Fibroblast of the aortic adventitia (primary cell): ENCODE measurements at places on chromosomes 3 and 15. TPM values are rescaled to one million over a fixed set of nuclear protein-coding genes. Genes with fewer than 3 reads are reported as not detected.

The CHST13 gene
- 0.09 TPM in 1 of 2 replicates, not detected in the other for total RNA-seq

The LRRC49 gene
- 12.0 and 25.2 TPM in 2 replicates for total RNA-seq

The REC114 gene
- total RNA-seq: not detected in 2 replicates

The MUSTN1 gene
- total RNA-seq: not detected in 2 replicates

The MEIS2 gene
- 43.7 and 84.0 TPM in 2 replicates for total RNA-seq

The SGO1 gene
- total RNA-seq: 0.90 and 14.5 TPM in 2 replicates

The ZNF501 gene
- 7.6 and 13.1 TPM in 2 replicates for total RNA-seq

The PRR23A gene
- total RNA-seq: not detected in 2 replicates

The EID1 gene
- 253 and 674 TPM in 2 replicates for total RNA-seq

The ACOX2 gene
- total RNA-seq: 19.2 and 29.5 TPM in 2 replicates

The EBLN2 gene
- 5.6 and 5.8 TPM in 2 replicates for total RNA-seq

The MASP1 gene
- total RNA-seq: 4.8 and 19.2 TPM in 2 replicates

The NRG4 gene
- total RNA-seq: not detected in 2 replicates

The LYZL4 gene
- total RNA-seq: not detected in 2 replicates

The SNUPN gene
- 41.5 and 43.3 TPM in 2 replicates for total RNA-seq

The LRRIQ4 gene
- 0.09 TPM in 1 of 2 replicates, not detected in the other for total RNA-seq

The TBC1D2B gene
- total RNA-seq: 28.9 and 51.5 TPM in 2 replicates

The ARPC4 gene
- total RNA-seq: 78.4 and 198 TPM in 2 replicates

The RAF1 gene
- 37.5 and 78.0 TPM in 2 replicates for total RNA-seq

The TBL1XR1 gene
- 73.2 and 171 TPM in 2 replicates for total RNA-seq

The COL6A5 gene
- total RNA-seq: under 0.01 TPM in 1 of 2 replicates, not detected in the other

The SPG11 gene
- 67.5 and 84.8 TPM in 2 replicates for total RNA-seq

The ARHGEF26 gene
- 2.0 and 4.3 TPM in 2 replicates for total RNA-seq

The NSMCE3 gene
- 8.2 and 9.0 TPM in 2 replicates for total RNA-seq

The SEMA7A gene
- total RNA-seq: 2.6 and 7.9 TPM in 2 replicates

The ASB14 gene
- total RNA-seq: under 0.01 TPM in 1 of 2 replicates, not detected in the other

The TGM5 gene
- total RNA-seq: not detected in 2 replicates

The CD200 gene
- 3.3 and 3.7 TPM in 2 replicates for total RNA-seq
